ENCODE measurements at places on chromosomes 7 and 10.

DNA sequence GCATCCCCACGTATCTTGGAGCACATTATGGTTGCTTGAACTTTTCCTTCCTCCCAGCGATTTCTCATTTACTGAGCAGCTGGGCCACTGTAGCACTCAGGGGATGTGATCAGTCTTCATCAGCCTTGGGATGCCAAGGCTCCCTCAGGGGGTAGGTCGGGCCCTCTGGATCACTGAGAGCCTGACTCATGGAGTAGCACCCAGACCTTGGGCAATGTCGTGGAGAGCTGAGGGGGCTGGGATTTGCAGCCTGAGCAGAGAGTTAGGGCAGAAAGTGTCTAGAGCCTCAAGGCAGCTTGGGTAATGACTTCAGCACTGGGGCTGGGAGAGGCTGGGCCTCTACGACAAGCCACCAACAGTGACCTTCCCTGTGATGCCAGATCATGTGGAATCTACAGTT lies 86.5 kb upstream of the CXCL12 start:
- DNase-seq: no peak

GRCh38 chr7:55108401-55108800 lies 89.6 kb downstream of the EGFR start:
- DNase-seq: no peak

- DNase-seq: no peak
Observed at GRCh38 chr7:151839451-151839921, 37.4 kb downstream of the PRKAG2 start.

DNA sequence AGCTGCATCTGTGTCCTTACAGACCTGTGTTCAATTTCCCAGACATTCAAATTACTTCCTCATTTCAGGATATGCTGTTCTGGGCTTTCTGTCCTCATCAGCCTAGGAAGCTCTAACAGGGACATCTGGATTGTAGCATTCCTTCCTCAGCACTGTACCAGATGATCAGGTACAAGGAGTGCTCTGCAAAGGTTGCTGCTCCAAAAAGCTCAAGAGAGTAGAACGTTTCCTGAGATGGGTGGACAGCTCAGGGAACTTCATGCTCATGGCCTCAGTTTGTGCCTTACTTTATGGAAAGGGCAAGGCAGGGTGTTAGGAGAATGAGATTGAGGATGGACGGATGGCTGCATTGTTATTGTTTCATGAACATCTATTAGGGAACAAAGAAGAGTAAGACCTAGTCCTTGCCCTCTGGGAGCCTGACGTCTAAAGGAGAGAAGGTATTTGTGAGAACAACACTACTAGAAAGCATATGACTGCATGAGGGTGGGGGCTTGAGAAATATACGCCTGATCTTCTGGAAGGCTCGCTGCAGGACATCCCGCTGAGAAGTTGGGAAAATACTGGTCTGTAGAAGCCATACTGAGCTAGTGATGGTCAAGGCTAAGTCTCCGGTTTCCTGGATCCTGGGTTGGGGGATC lies 10.5 kb upstream of the ZNF212 start:
- no peak for DNase-seq

DNA sequence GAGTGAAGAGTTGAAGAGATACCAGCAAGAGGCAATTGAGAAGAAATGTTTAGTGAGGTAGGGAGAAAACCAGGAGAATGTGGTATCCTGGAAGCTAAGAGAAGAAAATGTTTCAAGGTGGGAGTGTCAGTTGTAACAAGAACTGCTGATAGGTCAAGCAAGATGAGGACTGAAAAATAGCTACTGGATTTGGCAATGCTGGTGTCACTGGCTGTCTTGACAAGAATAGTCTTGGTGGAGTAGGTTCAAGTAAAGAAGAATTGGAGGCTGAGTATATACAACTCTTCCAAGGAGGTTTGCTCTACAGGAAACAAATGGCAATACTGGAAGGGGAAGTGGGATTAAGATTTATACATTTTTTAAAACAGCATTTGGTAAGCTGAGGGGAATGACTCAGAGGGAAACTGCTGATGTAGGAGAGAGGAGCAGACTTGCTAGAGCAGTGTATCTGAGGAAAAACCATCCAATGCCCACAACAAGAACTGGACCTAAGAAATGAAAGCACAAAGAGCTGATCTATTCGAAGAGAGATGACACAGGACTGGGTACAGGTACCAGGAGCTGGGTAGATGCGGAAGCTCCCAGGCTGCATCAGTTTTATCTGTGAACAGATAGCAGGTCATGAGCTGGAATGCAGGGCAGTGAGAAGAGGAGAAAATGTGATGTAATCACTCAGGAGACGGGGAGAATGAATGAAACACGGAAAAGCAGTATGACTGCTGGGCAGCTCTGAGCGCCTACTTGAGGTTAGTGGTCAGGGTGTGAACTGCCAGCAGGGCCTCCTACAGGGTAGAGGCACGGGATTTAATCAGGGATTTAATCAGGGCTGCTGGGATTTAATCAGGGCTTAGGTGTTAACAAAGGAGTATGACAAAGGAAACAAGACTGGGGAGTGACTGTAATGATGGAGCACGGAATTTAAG lies 34.5 kb downstream of the FAM25A start:
- DNase-seq: peak; percentile 46

GRCh38 chr10:282294-283139 lies 147.3 kb downstream of the ZMYND11 start:
- no peak for DNase-seq

GRCh38 chr10:22554461-22555182 lies 159.8 kb downstream of the PIP4K2A start:
- peak; percentile 96 for DNase-seq

DNA sequence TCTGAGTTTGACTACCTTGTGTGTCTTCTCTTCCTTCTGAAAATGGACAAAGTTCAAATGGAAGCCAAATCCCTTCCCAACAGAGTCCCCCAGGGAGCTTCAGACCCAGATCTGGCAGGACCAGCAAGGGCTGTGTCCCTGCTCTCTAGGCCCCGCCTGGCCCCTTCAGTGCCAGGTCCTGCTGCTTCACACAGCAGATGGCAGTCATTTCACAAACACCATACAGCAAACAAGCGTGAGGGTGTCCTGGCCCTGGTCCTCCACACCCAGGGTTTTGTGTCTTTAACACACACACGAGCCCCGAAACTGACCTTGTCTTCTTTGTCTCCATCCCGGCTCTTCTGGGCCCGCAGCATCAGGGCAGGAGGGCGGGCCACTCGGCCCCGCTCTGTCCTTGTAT lies 145.0 kb downstream of the TCERG1L start:
- DNase-seq: no peak

DNA sequence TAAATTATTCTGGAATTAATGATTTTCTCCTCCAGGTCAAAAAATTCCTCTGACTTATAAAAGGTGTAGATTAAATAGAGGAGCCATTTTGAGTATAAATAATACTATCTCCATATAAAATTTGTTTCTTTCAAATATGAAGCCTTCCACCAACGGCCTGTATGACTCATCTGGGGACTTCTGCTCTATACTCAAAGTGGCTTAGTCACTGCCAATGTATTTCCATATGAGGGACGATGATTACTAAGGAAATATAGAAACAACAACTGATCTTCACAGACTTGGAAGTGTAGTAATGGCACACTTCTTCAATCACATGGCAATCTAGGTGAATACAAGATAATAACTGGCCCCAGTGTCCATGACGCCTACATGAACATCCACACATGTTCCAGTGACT lies 335.6 kb upstream of the HGF start:
- no peak for DNase-seq
